ENCODE measurements at places on chromosomes 13 and 19. TPM values are rescaled to one million over a fixed set of nuclear protein-coding genes. Genes with fewer than 3 reads are reported as not detected.

Gene VSTM1
- not detected for total RNA-seq

Gene ZNF536
- not detected for total RNA-seq

Gene SPACA4
- not detected for total RNA-seq

Gene TGFB1
- total RNA-seq = 15.3 TPM

Gene KLK13
- total RNA-seq = not detected

Data from Caco-2 (cell line).